Activated naive CD4-positive, alpha-beta T cell treated with anti-CD3 and anti-CD28 coated beads, Interleukin-2, amount 10 ng/mL, durations not matched to agents 7 days and 5 days (primary cell): ENCODE measurements at places on chromosomes 2 and 18.

DNA sequence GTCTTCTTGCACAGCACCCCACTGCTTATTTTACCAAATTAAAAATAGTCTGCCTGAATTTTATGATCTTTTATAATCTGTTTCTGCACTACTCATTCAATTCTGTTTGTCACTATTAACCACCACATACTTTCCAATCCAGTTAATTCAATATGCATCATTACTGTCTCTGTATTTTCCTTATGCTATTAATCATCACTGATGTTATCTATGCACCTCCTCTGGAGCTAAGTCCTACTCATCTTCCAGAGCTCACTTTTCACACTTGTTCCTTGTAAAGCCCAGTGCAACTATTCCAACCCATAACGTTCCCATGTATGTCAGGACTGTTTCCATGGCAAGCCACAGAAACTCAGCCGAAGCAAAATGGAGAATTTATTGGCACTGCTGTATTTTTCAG lies 713.6 kb downstream of the PLCL1 start:
- DNase-seq, result no peak

- DNase-seq, result no peak
Observed at GRCh38 chr2:44833171-44834069, 108.1 kb upstream of the SIX3 start.

- no peak for DNase-seq
Observed at GRCh38 chr18:47777626-47778025, 152.8 kb downstream of the SMAD2 start.

DNA sequence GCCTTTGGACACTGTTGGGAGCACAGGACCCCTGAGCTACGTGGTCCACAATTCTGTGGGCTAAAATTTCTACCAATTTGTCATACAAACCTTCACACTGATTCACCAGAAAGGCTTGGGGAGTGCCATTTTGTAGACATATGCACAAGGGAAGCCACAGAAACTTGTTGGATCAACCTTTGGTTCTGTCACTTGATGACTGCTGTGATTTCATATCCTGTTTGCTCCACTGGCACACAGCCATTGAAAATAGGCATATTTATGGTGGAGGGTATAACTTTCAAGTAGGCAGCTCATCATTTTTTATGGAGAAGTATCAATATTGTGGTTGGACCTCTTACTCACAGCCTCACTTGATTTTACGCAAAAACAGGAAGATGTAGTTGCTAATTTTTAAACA lies 10.5 kb downstream of the NAPG start:
- DNase-seq, result no peak

DNA sequence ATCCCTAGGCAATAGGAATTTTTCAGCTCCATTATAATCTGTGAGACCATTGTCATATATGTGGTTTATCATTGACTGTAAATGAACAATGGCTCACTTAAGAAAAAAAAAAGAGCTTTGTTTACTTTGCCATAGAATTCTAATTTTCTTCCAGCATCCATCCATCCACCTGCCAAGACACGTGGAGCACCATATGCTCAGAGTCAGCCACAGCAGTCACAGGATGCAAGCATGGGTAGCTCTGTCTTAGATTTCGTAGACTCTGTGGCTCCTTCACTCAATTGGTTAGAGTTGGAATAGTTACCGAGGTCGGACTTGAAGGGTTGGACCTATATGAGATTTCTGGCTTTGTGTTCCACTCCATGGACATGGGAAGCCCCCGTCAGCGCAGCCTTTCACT lies 75.6 kb downstream of the COA5 start:
- no peak for DNase-seq

DNA sequence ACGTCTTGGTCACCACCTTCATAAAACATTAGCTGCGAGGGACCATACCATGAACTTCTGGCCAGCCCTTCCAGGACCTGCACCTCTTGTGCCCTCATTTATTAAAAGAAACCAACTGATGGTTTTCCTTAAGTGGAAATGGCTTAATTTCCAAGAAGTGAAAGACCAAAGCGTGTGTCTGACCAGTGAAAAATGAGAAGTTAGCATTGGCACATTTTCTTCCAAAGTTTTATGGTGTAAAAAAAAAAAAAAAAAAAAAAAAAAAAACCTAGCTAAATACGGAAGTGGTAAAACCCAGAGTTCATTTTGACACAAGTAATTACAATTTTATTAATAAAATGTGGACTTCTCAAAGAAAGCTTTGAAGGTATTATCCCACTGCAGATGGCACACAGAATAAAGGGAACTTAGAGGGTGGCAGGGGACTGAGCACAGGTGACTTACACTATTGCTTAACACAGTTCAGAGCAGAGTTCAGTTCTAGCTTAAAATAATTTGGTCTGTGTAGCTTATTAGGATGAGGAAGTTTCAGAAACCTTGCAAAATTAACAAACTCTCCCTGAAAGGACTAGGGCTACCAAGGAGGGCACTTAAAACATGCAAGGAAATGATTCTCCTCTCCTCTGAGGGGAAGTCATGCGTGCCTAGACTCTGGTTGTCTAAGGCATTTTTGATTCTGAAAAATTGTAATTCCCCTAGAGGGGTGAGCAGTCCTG lies 42.2 kb upstream of the EPG5 start:
- no peak for DNase-seq

GRCh38 chr2:217329023-217329431 lies 469.2 kb upstream of the TNP1 start:
- no peak for DNase-seq
